Activated T-helper 1 cell treated with Interleukin-2 at 50 U/mL for 16 hours (primary cell): ENCODE measurements at places on chromosomes 1 and 21.

DNA sequence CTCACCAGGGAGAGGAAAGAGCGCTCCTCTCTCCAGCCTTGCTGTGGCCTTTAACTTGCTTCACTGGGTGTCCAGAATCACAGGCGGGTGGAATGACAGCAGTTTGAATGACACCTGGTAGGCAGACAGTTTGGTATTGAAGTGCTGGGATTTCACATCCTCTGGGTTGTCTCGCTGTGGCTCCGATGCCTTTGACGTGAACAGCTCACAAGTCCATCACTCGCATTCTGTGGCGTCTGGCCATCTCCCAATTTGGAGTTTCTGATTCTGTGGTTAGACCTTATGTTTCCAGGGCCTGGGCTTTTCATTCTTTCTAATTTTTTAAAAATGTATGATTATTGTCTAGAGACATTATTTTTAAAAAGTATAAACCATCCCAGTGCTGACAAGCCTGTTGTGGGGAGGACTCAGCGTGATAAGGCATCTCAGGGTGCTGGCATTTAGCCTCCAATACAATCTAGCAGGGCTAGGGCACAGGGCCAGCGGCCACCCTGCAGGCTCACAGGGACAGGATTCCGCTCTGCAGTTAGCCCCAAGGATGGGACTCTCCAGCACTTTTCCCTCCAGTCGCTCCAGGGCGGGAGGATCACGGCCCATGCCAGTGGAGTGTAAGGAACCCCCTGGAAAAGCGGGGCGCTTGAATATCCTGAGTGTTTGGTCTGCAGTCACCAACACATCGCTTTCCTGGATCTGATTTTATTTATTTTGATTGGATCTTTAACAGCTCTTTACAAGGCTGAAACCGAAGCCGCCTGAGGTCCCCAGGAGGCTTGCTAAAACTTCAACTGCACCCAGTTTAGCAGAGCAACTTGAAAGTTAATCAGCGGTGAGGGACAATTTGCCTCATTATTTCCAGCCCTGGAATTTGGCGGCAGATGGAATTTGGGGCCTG is 178.3 kb downstream of the TRABD2B start:
- DNase-seq = no peak

DNA sequence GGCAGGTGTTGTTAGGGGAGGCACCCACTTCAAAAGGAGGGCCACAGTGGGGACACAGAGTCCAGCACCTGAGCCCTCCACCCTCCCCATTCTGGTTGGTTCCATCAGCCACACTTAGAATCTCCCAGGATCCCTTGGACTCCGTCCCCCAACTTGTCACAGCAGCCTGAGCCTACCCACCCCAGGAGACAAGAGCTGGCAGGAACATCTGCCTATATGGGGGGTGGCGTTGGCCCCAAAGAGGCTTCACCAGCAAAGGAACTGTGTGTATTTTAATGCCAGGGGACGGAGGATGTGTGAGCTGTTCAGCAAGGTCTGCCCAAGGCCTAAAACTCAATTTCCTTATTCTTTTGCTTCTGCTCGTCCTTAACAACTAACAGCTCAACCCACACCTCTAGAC is 86.4 kb upstream of the TMEM51 start:
- no peak for DNase-seq

- DNase-seq = no peak
Measured at GRCh38 chr1:230611878-230612235, 30.4 kb upstream of the COG2 start.

DNA sequence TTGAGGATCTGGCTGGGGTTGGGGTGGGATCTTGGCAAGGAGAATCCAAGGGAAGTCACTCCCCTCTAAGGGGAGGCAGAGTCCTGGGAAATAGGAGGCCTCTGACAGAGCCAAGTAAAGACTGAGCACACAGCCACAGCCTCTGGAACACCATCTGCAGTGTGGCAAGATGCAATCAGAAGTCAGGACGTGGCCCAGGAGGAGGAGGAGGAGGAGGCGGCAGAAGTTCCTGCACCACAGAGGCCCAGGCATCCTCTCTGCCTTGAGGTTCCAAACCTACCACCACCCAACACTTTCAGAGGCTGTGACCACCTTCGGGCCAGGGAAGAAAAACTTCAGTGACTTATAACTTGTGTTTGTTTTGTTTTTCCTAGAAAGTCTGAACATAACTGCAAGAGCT is 23.7 kb upstream of the KCNE2 start:
- no peak for DNase-seq

GRCh38 chr1:11318982-11319381 is 46.0 kb downstream of the UBIAD1 start:
- DNase-seq = no peak

GRCh38 chr1:39134768-39135333 is 69.6 kb upstream of the MACF1 start:
- DNase-seq = no peak

DNA sequence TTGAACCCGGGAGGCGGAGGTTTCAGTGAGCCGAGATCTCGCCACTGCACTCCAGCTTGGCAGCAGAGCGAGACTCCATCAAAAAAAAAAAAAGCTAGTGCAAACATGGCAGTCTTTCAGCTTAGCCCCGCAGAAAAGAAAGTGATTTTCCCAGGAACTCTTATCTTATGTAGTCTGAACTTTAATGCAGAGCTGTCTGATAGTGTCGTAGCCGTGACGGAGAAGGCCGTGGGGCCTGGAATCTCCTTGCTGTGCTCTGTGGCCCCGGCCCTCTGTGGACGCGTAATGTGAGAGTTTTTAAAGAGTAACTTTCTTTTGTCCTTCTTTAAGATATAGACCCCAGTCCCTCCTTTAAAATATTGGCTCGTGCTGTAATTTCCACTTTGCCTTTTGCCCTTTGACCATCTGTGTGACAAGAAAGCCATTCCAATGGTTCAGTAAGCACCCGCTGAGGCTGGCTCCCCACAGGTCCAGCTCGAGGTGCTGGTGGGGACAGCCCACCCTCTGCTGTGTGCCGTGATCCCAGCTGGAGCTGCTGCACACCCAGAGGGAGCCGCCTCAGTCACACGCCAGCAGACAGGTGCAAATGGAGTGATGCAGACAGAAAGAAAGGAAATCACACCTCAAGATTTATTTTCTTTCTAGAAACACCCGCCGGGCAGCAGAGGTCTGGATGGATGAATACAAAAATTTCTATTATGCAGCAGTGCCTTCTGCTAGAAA is 164.0 kb downstream of the PGBD5 start:
- DNase-seq = no peak

GRCh38 chr1:100422065-100422464 is 69.8 kb downstream of the CDC14A start:
- DNase-seq = no peak

DNA sequence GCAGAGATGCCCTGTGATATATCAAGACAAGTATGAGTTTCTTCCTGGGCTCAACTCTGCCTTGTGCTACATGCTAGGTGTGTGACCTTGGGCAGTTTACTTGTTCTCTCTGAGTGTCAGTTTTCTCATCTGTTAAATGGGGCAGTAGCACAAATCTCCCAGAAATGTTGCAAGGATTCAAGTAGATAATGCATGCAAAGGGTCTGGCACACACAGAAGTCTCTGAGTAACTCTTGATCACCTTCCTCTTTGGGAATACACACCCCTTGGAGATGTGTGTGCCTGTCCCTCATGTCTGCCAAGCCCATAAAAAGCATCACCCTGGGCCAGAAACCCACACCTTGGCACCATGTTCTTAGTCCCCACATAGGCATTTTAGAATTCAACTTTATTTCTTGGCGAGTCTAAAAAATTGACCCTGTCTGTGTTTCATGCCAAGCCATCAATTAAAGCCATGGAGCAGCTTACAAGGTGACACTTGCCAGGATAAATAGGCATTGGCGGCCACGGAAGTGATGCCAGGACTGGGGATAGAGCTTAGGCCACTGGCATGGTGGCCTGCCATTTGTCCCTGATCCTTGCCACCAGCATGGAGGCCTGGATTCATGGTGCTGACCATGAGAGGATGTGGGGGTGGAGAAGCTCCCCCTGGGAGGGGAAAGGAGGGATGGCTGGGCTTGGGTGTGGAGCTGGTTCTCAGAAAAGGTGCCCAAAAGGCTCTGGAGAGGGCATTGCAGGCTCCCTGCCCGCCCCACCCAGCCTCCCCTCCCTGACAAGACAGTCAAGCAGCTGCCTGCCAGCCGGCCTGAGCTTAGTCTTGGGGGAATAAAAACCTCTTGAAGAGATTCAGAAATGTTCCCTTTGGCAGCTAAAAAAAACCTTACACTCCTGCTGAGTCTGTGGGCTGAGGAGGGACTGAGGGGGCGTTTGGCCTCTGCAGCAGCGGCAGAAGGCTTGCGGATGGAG is 118.0 kb upstream of the IPO9 start:
- DNase-seq = no peak

DNA sequence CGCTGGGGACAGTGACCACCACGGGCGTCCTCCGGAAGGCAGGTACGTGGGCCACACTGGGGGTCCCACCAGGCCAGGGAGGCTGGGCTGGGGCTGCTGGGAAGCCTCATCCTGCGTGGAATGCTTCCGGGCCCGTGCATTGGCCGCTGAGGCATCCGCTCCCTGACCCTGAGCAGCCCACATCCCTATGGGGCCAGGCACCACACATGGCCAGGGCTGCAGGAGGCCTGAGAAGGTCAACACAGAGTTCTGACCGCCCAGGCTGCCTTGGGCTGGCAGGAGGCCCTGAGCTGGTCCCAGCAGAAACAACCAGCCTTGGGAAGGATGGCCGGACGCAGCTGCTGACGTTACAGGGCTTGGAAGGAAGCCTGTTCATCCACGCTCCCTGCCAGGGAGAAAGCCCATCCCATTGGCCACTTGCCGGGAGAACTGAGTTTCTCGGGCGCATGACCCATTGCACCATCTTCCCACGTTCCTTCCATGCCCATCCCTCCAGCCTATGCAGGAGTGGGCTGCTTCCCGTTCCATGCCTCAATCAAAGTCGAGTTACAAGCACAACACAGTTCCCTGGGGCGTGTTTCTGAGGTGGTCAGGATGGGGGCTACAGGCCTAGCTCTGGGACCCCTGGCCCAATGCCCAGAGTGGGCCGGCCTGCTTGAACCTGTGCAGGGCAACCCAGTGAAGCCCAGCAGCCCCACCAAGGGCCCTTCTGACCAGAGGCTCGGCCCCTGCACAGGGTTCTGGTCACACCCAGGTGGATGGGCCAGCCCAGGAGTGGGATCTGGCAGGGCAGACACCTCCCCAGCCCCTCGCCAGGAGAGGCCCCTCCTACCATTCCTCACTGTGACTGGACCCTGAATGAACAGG is 31.7 kb downstream of the TRIM11 start:
- no peak for DNase-seq

DNA sequence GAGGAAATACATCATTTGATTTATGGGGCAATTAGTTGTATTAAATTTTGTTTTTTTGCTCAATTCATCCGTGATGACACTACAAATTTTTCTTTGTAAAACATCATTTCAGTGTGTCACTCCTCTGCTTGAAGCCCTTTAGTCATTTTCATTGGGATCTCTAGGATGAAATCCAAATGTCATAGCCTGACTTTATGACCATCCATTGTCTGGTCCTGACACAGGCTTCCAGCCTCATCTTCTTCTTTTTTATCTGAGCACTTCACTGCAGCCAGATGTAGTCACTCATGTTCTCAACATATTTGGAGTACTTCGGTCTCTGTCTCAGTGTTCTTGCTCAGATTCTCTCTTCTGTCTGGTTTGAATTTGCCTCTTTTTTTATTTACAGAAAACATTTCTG is 173.1 kb downstream of the HMCN1 start:
- no peak for DNase-seq

GRCh38 chr1:203380420-203381150 is 29.7 kb upstream of the FMOD start:
- no peak for DNase-seq

- DNase-seq = peak; percentile 18
Measured at GRCh38 chr1:31739346-31739745, 24.8 kb downstream of the ADGRB2 start.

DNA sequence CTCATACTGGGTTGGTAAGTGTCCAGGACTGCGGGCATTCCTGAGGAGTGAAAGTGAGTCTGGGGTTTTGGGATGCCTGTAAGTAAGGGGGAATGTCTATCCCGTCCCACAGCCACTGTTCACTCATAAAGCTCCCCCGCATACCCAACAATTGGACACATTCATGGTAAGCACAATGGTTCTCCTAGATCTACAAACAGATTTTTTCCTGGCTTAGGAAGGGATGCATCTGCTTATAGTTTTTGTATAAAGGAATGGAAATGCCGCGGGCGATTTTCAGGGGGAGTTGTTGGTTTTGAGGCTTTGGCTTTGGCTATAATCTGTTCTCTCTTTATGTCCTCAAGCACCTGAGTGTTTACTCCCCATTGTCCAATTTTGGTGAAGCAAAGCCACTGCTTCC is 7.1 kb downstream of the ERVH48-1 start:
- DNase-seq = no peak

- DNase-seq = no peak
Measured at GRCh38 chr1:32702599-32703478, at the start of gene SYNC. TSS of gene SYNC (minus strand) at chr1:32702770. CDS start at chr1:32702660, 110 bp downstream.

DNA sequence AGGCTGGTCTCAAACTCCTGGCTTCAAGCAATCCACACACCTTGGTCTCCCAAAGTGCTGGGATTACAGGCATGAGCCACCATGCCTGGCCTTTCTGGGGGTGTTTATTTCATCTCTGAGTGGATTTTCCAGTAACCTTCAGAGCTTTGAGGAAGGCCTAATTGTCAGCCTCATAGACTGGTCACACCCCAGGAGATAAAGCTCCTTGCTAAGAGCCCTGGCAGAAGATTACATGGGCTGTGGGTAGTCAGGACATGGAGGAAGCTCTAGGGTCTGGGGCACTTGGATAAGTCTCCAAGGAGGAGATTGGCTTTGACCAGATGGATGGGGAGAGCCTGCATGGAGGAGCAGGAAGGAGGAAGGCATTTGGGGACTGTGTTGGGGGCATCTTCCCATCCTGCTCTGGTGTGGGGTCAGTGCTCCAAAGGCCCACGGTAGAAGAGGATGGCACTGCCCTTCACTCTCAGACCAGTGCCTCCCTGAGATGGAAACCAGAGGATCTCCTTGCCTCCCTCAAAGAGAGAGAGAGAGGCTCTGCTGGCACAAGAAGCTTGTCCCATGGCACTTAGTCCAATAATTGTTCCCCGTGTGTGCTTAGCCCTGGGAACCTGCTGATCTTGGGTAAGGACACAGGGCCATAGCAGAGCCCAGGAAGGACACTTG is 14.7 kb upstream of the GSTM4 start:
- no peak for DNase-seq
